ENCODE measurements at places on chromosomes 6 and 20.
A peak's percentile ranks its signal among the peaks of the same experiment; 100 is the strongest.

DNA sequence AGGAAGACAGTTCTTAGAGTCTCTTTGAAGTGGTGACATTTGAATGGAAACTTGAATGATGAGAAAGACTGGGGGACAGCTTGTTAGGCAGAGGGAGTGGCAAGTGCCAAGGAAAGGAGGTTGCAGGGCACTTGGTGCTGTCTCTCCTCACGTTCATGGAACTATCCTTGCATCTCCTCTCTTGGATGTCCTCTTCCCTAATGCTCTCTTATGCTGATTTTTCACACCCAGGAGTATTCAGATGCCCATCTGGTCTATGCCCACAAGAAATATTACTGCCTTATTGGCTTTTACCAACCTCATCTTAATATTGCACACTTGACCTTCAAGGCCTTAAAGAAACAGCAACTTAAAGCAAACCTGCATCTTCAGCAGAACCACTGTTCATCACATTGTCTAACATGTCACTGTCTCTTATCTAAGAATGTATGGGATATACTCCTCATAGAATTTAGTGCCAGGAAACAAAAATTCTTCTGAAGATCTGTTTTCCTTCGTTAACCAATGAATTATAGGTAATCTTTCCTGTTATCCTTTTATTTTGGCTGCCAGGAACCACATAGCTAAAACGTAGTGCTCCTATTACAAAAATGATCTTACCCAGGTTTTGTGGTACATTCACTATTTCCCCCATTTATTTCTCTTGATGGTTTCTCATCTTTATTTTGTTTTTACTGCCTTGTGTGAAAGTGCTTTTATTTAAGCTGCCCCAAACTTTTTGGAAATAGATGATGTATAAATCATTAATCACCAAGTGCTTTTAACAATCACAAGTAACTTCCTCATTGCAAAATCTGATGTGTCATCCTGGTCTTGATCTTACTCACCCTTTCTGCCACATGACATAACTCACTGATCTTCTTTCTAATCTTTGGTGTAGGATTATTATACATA is 12.8 kb downstream of the RGS17 start:
- DNase-seq: no peak

- DNase-seq: no peak
Measured at GRCh38 chr6:143542888-143543287, 31.4 kb upstream of the FUCA2 start.

DNA sequence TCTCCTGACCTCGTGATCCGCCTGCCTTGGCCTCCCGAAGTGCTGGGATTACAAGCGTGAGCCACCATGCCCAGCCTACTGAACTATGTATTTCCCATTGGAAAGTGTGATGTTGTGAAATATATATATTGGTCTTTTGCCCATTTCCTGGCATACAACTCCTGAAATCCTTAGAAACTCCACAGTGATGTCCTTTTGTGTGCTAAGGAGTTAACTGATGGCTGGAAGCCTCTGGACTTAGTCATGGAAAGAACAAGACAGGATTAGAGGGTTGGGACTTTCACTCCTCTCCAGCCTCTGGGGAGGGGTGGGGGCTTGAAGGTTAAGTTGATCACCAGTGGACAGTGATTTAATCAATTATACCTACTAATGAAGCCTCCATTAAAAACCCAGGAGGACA is 7.1 kb downstream of the PANK2 start:
- no peak for DNase-seq

- DNase-seq: peak; percentile 23
Measured at GRCh38 chr6:133187657-133188453, 53.3 kb upstream of the EYA4 start.

- no peak for DNase-seq
Measured at GRCh38 chr6:82068721-82069120, 178.8 kb downstream of the IBTK start.

GRCh38 chr6:146595972-146596731 is 2.6 kb upstream of the ADGB start:
- peak; percentile 20 for DNase-seq

GRCh38 chr6:28245206-28245941 is 6.7 kb downstream of the ZKSCAN4 start:
- DNase-seq: no peak

DNA sequence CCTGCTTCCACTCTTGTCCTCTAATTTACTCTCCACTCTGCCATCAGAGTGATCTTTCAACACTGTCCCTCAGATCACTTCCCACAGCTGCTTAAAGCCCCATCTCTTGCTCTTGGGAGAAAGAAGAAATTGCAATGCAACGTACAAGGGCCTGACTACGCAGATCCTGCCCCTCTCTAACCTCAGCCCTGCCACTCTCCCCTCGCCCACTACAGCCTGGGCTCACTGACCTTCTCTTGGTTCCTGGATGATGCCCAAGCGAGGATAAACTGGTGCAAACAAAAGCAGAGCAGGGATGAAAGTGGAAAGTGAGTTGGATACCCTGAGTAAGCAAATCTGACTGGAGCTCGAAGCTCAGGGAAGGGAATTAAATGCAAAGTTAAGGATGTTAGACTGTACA is 92.9 kb downstream of the MAP3K5 start:
- DNase-seq: no peak

DNA sequence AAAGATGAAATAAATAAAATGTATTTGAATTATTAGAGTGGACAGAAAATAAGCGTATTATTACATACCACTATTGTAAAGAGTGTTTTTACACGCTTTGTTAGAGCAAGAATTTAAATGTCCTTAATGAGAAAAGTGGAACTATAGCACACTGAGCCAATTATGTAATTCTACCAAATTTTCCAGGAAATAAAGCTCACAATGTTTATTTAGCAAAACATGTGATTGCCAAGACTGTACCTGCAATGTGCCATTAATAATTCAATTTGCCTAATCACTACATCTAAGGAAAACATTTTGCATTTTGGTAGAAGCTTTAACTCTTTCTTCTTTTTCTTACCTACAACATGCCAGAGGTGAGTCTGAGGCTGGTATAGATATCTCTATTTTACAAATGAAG is 58.7 kb upstream of the PHACTR1 start:
- DNase-seq: no peak

GRCh38 chr6:18260448-18261106 is 3.8 kb downstream of the DEK start:
- DNase-seq: no peak

GRCh38 chr6:15882915-15883314 is 220.1 kb upstream of the DTNBP1 start:
- DNase-seq: no peak

DNA sequence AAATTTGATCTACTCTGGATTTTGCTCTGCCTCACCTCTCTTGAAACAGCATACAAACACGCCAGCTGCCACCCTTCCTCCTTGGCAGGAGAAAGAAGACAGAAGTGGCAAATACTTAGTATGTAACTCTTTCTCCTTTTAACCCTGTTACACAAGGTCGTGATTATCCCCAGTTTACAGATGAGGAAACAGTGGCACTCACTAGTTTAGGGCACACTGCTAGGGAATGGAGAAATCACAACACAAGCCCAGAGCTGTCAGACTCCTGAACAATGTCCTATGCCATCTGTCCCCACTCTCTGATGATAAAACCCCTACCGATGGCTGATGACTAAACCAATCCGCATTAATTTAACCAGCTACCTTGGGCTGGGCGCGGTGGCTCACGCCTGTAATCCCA is 79.7 kb downstream of the FGD2 start:
- DNase-seq: no peak

- no peak for DNase-seq
Measured at GRCh38 chr6:63214816-63215215, 3.5 kb downstream of the FKBP1C start.

DNA sequence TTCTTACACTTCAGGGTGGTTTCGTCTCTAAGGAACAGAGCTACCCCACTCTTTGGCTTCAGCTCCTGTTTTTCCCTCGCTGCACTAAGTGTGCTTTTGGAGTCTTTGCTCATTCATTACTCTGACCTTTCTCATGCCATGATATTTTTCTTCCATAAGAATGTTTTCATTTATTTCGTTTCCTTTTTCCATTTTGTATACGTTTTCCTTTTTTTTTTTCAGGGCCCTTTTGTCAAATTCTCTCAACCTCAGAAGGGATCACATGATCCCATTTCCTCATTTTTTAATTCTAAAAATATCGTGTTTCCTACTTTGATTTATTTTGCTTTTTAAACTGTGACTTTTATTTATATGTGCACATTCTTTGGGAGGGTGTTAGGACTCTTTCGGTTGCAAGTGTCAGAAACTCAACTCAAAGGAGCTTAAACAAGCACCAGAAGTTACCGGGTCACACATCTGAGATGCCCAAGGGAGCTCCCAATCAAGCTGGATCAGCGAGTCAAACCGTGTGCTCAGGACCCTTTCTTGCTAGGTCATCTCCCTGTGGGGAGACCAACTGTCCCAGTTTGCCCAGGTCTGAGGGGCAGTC is 40.6 kb downstream of the GCNT2 start:
- no peak for DNase-seq

- DNase-seq: no peak
Measured at GRCh38 chr20:34980543-34981233, 25.0 kb downstream of the MYH7B start.

GRCh38 chr6:157800420-157801237 is 22.4 kb upstream of the SNX9 start:
- peak; percentile 69 for DNase-seq

DNA sequence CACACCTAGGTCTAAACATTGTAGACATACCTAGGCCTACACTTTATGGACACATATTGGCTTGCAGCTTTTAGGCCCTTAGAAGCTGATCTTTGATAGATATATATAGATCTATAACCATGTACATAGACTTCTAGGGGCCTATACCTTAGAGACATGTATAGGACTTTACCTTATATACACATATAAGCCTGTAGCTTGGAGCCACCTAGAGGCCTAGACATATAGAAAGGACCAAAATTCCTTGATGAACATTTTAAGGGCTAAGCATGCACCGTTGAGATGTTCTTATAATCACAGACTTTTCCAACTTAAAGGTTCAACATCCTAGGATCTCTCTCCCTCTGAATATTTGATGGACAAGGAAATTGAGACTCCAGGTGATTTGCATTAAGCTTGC is 371.7 kb upstream of the SASH1 start:
- peak; percentile 33 for DNase-seq

DNA sequence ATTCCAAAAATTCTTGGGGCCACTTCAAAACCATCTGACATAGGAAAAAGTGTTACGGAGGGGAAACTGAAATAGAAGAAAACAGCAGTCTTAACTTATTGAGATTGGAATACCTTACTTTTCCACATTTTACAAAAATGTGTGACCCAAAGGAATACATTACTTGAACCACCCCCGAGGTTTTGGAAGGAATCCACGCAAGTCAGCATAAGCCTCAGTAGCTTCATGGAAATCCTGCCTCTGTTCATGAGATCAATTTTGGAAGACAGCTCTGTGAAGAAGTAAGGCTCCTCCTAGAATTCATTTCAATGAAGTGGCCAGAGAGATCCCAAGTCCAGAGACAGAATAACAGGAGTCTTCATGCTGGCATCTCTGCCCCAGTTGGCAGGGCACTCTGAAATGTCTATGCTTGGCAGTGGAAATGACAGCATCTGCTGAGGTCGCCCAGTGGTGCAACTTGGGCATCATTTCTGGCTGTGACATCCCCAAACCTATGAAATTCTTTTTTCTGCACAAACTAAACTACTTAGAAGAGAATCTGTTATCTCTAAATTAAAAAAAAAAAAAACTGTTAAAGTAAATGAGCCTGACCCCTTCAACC is 132.5 kb downstream of the EPM2A start:
- DNase-seq: no peak

- no peak for DNase-seq
Measured at GRCh38 chr6:151749341-151749740, 58.1 kb upstream of the ESR1 start.

DNA sequence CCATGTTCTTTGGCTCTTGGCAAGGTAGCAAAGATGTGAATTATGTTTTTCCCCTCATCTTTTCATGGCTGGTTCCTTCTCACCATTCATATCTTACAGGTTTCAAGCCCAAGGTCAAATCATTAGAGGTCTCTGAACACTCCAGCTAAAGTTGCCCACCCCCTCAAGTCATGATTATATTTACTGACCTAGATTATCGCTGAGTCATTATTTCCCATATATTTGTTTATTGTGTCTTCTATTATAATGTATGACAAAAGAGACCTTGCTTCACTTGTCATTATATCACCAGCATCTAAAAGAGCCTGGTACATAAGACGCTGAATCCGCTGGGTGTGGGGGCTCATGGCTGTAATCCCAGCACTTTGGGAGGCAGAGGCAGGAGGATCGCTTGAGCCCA is 12.4 kb downstream of the DSN1 start:
- no peak for DNase-seq

DNA sequence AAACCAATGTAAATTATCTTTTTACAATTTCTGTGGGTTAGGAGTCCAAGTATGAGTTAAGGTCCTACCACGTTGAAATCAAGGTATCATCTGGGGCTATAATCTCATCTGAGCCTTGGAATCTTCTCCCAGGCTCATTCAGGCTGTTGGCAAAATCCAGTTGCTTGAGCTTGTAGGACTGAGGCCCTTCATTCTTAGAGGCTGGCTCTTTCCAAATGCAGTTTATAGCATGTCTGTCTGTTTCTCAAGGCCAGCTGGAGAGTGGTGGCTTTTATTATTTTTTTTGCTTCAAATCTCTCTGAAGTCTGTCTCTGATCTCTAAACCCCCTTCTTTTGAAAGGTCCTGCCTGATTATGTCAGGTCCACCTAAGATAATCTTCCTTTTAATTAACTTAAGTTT is 177.2 kb upstream of the ASCC3 start:
- DNase-seq: no peak

- no peak for DNase-seq
Measured at GRCh38 chr20:53922901-53923314, 147.5 kb downstream of the BCAS1 start.

- DNase-seq: no peak
Measured at GRCh38 chr6:111773501-111774345, 99.5 kb downstream of the FYN start.

- no peak for DNase-seq
Measured at GRCh38 chr20:53159160-53159559, 187.0 kb downstream of the TSHZ2 start.

DNA sequence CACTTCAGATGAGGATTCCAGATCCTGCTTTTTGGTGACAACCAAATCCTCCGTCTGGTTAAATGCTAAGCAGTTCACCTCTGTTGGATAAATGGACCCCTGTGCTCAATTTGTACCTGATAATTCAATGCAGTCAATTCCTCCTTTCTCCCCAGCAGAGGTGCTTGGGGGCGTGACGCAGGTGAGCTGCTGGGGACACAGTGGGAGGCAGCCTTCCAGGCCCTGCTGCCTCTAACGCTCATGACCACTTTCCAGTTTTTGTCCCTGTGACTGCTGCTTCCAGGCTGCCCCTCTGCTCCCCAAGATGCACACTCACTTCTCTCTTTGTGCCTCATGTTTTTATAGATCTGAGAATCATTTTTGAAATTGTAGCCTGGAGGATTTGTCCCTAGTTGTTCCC is 78.5 kb downstream of the TTLL2 start:
- DNase-seq: no peak

DNA sequence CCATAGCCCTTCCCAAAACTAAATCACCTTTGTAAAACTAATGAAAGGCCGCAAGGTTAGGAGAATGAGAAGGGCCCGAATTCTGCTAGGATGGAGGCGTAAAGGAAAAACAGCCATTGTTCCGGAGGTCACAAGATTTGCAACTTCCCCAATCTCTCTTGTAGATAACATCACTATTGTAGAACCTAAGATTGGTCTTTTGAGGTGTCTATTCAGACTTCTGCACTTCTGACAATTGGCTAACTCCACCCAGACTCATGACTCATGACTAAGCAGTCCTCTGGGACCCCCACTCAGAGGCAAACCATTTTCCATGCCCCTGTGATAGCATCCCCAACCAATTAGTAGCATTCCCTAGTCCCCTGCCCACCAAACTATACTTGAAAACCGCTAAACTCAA is 210.5 kb upstream of the SHLD1 start:
- DNase-seq: no peak

GRCh38 chr6:87572021-87572420 is 17.8 kb downstream of the RARS2 start:
- no peak for DNase-seq

Measured in cardiac muscle cell (in vitro differentiated cells and primary cell).